Ammon's horn (tissue), 1 donor: ENCODE measurements at places on chromosomes 6 and 20.

- no peak for DNase-seq
Observed at GRCh38 chr20:36228770-36229169, 7.5 kb upstream of the AAR2 start.

DNA sequence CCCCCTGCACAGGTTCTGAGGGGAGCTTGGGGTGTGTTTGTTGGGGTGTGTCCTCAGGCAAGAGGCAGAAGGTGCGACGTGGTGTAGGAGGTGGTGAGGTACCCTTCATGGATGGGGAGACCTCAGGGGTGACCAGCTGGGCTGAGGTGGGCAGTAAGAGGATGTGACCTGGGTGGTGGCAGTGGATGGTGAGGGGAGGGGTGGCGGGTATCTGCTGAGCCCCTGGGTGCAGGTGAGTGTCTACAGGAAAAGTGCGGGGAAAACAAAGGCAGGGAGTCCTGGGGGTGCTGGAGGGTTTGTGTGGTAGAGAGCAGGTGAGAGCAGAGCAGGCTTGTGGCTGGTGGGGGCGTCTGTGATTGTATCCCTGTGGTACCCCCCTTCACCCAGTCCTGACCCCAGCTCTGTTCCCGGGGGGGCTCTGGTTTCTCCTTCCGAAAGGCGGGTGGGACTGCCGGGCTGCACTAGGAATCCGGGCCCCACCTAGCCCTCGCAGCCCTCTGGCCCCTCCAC lies 631 bp downstream of the RAET1L start:
- DNase-seq: no peak

DNA sequence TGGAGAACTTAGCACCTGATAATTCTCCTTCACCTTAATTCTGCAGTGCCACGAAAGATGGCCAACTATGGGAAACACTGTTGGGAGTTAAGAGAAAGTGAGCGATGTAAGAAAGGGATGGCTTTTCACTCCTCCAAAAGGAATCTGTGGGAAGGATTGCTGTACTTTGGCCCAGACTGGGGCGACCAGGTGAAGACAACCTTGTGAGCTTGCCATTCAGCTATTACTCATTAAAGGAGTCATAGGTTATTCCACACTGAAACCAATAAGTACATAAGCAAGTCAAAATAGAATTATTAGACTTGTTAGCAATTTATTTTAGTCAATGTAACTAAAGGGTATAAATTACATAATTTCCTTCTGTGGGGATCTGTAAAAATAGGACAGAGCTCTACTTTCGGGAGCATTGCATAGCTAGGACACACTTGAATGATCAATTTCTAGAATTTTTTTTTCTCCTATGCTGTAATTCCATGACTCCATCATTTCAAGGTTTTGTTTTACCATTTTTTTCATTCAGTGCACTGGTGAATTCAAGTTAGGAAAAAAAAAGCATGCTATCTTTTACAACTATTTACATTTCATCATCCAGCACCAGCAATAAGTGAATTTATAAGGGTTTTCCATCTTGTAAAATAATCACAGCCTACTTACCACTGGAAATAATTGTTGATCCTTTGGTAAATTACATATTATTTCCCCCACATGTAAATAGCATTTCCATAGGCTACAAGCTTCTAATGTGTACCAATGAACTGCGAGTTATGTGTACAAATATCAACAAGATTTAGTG lies 231.7 kb downstream of the SIM1 start:
- DNase-seq: no peak

- no peak for DNase-seq
Observed at GRCh38 chr6:116165596-116165995, 39.7 kb upstream of the COL10A1 start.

- peak; percentile 89 for DNase-seq
Observed at GRCh38 chr6:38493931-38494547, 145.7 kb downstream of the BTBD9 start.

DNA sequence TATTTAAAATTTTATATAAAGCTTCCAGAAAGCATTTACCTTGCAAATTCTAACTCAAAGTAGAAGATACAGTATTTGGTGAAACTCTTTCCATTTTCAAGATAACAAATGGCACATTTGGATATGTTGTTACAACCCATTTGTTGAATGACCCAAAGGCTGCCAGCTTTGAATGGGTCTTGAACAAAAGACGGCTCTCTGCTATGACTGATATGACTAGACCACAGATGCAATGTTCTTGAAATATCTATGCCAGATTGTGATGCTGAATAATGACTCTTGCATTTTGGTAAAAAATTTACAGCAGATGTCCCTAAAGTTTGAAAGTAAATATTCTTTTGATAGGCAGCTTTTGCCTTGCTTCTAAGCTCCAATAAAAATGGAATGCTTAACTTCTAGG lies 99.6 kb downstream of the HTR1B start:
- DNase-seq: no peak

GRCh38 chr6:79196912-79197311 lies 37.6 kb downstream of the HMGN3 start:
- no peak for DNase-seq

DNA sequence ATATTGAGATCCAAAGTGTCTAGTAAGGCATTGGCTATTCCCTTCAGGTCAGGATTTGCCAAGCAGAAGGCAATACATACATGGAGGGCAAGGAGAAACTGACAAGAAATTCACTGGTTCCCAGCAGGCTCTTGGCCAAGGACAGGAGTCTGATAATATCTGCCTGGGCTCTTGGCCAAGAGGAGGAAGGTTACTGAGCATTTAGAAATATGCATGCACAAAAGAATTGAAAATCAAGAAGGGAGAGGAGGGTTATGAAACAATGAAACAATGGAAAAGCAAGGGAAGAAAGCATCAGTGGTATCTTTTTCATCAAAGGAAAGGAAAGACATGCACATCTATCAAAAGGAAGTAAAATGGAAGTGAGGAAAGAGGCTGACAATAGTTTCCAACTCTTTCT lies 42.4 kb downstream of the ARHGAP18 start:
- no peak for DNase-seq
